ENCODE measurements at places on chromosomes 11 and 22.

GRCh38 chr22:34019190-34019845 lies 99.0 kb upstream of the LARGE1 start:
- no peak for DNase-seq

- no peak for DNase-seq
Measured at GRCh38 chr11:19772480-19772879, 59.8 kb downstream of the NAV2 start.

- no peak for DNase-seq
Measured at GRCh38 chr11:9090488-9091043, 833 bp downstream of the SCUBE2 start.

DNA sequence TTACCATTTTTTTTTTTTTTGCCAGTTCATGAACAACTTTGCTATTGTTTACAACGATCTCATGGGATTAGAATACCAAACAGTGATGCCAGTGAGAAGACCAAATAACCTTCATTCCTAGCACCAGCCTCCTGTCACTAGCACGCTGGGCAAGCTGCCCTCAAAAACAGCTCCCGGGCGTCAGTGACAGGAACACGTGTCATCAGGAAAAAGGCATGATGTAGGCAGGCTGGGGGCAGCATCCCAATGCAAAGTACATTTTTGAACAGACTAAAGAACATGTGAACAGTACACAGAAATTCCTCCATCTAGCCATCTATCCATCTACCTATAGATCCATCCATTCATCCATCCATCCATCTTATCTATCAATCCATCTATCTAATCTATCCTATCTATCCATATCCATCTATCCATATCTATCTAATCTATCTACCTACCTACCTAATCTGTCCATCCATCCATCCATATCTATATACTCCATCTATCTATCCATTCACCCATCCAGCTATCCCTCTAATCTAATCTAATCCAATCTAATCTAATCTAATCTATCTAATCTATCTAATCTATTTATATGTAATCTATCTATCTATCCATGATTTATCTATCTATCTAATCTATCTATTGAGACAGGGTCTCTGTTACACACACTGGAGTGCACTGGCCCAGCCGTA lies 378.5 kb downstream of the SHANK2 start:
- no peak for DNase-seq

- no peak for DNase-seq
Measured at GRCh38 chr11:22343371-22344032, 5.3 kb downstream of the SLC17A6 start.
